ENCODE measurements at places on chromosomes 11 and 22. TPM values are rescaled to one million over a fixed set of nuclear protein-coding genes. Genes with fewer than 3 reads are reported as not detected.

The CRYBB2 gene
- total RNA-seq = not detected

The BIK gene
- 0.63 TPM for total RNA-seq

The ETS1 gene
- 46.6 TPM for total RNA-seq

DNA sequence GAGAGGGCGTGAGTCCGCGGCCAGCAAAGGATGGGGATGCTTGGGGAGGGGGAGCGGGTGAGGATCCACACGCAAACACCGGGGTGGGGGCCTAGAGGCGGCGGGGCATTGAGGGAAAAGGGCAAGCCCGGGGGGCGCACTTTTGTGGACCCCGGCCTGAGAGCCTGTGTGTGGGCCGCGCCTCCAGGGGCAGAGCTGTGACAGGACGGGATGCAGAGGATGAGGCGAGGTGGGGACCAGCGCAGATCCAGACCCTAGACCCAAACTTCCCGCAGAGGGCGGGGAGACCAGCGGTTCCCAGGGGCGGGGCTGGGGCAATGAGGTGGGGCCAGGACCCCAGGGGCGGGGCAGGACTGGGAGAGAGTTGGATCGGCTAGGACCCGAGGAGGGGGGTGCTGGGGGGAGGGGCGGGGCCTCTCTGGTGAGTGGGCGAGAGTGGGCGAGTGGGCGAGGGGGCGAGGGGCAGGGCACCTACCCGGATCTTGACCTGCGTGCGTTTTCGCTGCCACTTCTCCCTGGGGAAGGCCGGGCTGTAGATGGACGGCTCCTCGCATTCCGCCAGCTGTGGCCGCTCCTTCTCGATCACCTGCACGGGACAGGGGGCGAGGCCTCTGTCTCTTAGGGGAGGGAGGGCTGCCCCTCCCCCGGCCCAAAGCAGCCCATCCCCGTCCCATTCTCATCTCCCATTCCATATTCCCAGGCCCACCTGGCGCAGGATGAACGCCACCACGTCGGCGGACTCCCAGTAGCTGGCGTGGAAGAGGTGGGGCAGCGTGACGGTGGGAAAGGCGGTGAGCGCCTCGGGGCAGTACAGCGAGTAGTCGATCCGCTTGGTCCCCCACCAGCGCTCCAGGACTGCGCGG is 10.6 kb downstream of the PITPNM1 start:
- DNase-seq = no peak
- H3K27me3 ChIP-seq = no peaks in the 10 kb centered on the region
- peaks cover 45% of the 10 kb centered on the region for H3K36me3 ChIP-seq
- no peak overlapping the region for H3K4me3 ChIP-seq

The POTEH gene
- total RNA-seq = not detected

The GALR3 gene
- not detected for total RNA-seq

DNA sequence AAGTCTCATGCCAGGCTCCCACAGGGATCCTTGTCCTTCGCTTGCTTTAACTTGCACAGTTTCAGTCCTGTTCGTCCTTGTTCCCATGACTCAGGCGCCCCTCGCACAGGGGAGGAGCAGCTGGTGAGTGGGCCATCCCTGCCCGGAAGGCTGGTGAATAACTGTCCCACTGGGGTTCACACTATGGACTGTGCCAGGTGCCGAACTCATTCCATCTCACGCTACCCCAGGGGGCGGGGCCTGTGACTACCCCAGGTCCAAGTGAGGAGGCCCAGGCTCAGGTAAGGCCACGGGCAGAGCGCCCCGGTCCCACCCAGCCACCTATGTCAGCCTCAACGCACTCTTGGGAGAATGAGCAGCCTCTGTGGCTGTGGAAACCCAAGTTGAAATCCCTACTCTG is 7.2 kb upstream of the CARD10 start:
- H3K27me3 ChIP-seq = no peaks in the 10 kb centered on the region
- no peak overlapping the region for H3K4me3 ChIP-seq
- no peak overlapping the region for H3K27ac ChIP-seq

DNA sequence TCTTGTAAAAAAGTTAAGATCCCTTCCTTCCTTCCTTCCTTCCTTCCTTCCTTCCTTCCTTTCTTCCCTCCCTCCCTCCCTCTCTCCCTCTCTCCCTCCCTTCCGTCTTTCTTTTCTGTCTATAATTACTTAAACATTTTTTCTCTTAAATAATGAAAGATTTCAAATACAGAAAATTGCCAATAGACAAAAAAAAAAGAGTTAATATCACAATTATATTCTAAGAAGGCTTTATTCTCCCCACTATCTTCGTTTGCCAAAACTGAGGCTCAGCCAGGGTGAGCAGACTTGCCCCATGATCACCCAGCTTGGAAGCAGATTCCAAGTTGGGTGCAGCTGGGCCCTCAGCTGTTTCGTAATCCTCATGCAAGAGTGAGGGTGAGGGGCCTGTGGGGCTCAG is 327 bp upstream of the CACNA1I start:
- H3K27ac ChIP-seq = no peak overlapping the region
- H3K27me3 ChIP-seq = no peaks in the 10 kb centered on the region
- H3K4me1 ChIP-seq = no peaks in the 10 kb centered on the region
- H3K36me3 ChIP-seq = no peaks in the 10 kb centered on the region

The MICAL3 gene
- total RNA-seq = 42.5 TPM

- H3K36me3 ChIP-seq = no peaks in the 10 kb centered on the region
- H3K4me1 ChIP-seq = no peaks in the 10 kb centered on the region
- no peak for DNase-seq
- H3K27me3 ChIP-seq = no peaks in the 10 kb centered on the region
Measured at GRCh38 chr22:30486661-30487115, 14.9 kb upstream of the SEC14L3 start.

The MRGPRX4 gene
- not detected for total RNA-seq

GRCh38 chr11:82183346-82183745 is 550.3 kb downstream of the FAM181B start:
- no peaks in the 10 kb centered on the region for H3K36me3 ChIP-seq
- no peak overlapping the region for H3K27ac ChIP-seq
- DNase-seq = no peak
- H3K27me3 ChIP-seq = no peaks in the 10 kb centered on the region
- no peaks in the 10 kb centered on the region for H3K4me1 ChIP-seq

DNA sequence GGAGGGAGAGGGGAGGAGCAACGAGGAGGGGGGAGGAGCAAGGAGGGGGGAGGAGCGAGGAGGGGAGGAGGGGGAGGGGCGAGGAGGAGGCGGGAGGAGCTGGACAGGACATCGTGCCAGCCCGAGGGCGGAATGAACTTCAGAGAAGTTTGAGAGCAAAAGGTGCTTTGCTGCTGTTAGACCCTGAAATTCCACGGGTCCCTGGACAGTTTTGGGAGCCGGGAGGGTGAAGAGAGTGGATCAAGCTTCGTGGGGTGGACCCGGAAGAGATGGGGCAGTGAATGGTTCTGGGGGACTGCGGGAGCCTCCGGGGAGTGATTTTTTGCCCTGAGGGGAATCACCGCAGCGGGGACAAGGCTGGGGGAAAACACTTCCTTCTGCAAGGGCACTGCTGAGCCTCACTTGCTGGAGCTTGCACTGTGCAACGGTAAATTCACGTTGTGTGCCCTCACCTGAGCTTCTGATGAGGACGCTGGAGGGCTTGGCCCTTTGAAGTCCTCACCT is 10.7 kb upstream of the NLRP6 start:
- H3K4me1 ChIP-seq = no peaks in the 10 kb centered on the region
- H3K27me3 ChIP-seq = no peaks in the 10 kb centered on the region
- DNase-seq = no peak
- peak overlapping the region; percentile 53 for H3K27ac ChIP-seq

The DEFB131B gene
- not detected for total RNA-seq

The ENTHD1 gene
- not detected for total RNA-seq

DNA sequence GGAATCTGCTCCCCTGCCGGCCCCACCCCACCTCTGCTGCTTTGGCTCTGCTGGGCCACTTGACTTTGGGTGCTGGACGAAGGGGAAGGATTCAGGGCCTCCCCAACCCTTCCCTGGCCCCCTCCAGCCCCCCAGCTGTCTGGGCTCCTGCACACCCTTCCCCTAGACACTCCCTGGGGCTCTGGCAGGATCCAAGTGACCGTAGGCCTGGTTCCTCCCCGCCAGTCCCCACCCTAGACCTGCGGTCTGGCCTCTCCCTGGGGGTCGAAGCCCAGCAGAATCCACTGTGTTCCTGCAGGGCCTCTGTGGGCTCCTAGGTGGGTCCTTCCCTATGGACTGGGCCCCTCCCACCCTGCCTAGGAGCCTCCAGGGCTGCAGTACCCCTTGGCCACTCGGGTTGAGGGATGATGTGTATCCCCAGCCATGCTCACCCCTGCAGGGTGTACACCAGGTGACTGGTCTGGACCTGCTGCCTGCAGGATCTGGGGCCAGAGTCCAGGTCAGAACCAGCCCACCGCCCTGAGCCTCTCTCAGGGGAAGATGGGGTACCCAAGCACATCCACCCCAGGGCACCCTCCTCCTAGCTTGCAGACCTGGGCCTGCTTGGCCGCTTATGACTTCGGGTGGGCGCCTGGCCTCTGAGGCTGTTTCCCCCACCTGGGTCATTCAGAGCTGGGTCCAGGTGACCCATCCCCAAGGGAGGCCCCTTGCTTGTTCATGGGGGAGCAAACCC is 5.6 kb downstream of the PIM3 start:
- no peak for DNase-seq
- H3K4me1 ChIP-seq = no peaks in the 10 kb centered on the region
- peak overlapping the region; percentile 98 for H3K27ac ChIP-seq
- peaks cover 28% of the 10 kb centered on the region for H3K36me3 ChIP-seq

GRCh38 chr11:96332126-96332771 is 10.7 kb downstream of the MAML2 start:
- no peak overlapping the region for H3K4me3 ChIP-seq
- peaks cover 49% of the 10 kb centered on the region for H3K4me1 ChIP-seq
- H3K36me3 ChIP-seq = no peaks in the 10 kb centered on the region
- no peaks in the 10 kb centered on the region for H3K27me3 ChIP-seq

- no peak overlapping the region for H3K4me3 ChIP-seq
- no peaks in the 10 kb centered on the region for H3K27me3 ChIP-seq
- H3K4me1 ChIP-seq = no peaks in the 10 kb centered on the region
- H3K27ac ChIP-seq = no peak overlapping the region
- DNase-seq = no peak
Measured at GRCh38 chr11:19919050-19919561, 206.5 kb downstream of the NAV2 start.

DNA sequence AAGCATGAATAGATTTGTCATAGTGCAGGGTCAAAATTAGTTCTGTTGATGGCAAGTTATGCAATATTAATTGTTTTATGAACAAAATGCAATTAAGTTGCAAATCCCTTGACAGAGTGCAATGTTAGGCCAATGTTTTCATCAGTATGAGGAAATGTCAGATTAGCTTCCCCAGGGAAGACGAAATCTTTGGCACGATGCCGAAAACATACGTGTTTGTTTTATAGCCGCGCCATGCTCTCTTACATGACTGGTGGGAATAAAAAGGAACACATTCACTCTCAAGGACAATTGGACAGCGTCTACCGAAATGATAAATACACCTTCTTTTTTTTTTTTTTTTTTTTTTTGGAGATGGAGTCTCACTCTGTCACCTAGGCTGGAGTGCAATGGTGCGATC is 27.0 kb downstream of the MFNG start:
- H3K4me1 ChIP-seq = no peaks in the 10 kb centered on the region
- H3K36me3 ChIP-seq = no peaks in the 10 kb centered on the region
- no peak overlapping the region for H3K4me3 ChIP-seq
- no peak for DNase-seq
- H3K27me3 ChIP-seq = no peaks in the 10 kb centered on the region

DNA sequence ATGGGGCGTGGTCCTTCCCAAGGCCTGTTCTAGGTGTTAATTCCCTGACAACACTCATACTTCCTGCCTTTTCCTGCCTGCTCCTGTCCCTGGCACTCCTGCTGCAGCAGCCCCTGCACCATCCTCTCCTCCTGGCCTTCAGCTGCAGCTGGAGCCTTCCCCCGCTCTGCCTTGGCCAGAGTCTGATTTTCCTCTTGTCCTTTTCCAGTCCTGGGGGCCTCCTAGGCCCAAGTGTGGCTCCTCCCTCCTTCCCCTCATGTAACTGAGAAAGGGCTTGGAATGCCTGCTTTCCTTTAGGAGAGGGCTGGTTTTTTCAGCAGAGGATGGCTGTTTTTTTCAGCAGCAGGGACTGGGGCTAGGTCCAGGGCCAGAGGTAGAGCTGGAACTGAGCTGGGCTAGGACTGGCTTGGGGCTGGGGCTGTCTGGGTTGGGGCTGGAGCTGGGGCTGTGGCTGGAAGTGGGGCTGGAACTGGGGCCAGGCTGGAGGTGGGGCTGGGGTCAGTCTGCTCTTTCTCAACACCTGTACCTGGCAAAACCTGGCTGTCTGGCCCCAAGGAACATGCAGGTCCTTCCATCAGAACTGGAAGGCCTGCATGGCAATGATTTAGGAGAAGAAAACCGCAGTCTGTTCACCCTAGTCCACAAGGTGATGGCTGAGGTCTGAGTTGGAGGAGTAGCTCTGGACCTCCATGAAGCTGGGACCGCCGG is 23.6 kb downstream of the ZC3H7B start:
- H3K4me1 ChIP-seq = no peaks in the 10 kb centered on the region
- H3K36me3 ChIP-seq = peaks cover 66% of the 10 kb centered on the region
- H3K27me3 ChIP-seq = no peaks in the 10 kb centered on the region
- H3K27ac ChIP-seq = no peak overlapping the region

DNA sequence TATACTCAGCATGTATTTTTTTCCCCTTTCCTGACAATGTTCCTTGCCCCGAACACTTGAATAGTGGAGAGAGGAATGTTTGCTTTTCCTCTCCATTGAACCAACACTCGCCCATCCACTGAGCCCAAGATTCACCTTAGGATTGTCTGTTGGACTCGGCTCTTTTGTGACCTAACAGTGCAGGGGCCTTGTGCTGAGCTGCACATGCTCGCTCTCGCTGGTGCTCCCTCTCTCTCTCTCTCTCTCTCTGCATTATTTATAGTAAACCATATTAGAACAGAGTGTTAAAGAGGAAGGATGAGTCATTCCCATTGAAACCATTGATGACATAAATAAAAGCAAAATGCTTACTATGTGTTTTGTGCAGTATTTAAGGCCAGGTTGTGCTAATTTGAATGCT is 20.7 kb downstream of the ZBTB16 start:
- peaks cover 100% of the 10 kb centered on the region for H3K4me1 ChIP-seq
- peak overlapping the region; percentile 88 for H3K27ac ChIP-seq
- no peak for DNase-seq
- no peaks in the 10 kb centered on the region for H3K27me3 ChIP-seq
- H3K4me3 ChIP-seq = no peak overlapping the region
- peaks cover 72% of the 10 kb centered on the region for H3K36me3 ChIP-seq

The KCNQ1OT1 gene
- total RNA-seq = 0.37 TPM

- no peak for DNase-seq
- no peaks in the 10 kb centered on the region for H3K36me3 ChIP-seq
- no peak overlapping the region for H3K27ac ChIP-seq
- H3K4me1 ChIP-seq = no peaks in the 10 kb centered on the region
- no peaks in the 10 kb centered on the region for H3K27me3 ChIP-seq
Measured at GRCh38 chr11:69969890-69970784, 108.0 kb upstream of the ANO1 start.

The C11orf86 gene
- not detected for total RNA-seq
